ENCODE measurements at places on chromosomes 7 and 10. TPM values are rescaled to one million over a fixed set of nuclear protein-coding genes. Genes with fewer than 3 reads are reported as not detected.

DGKI gene
- 1.7 TPM for polyA plus RNA-seq

TSPAN15 gene
- 42.3 TPM for polyA plus RNA-seq

GRCh38 chr7:112511451-112512202, 30.8 kb downstream of the LSMEM1 start:
- DNase-seq, result no peak

- DNase-seq, result no peak
Measured at GRCh38 chr10:44860811-44861736, 50.1 kb upstream of the TMEM72 start.

GRCh38 chr10:60224066-60224705, 165.5 kb downstream of the ANK3 start:
- DNase-seq, result no peak

SKIDA1 gene
- polyA plus RNA-seq, result 13.0 TPM

NACAD gene
- 10.7 TPM for polyA plus RNA-seq

GALNT17 gene
- polyA plus RNA-seq, result 3.3 TPM

DNA sequence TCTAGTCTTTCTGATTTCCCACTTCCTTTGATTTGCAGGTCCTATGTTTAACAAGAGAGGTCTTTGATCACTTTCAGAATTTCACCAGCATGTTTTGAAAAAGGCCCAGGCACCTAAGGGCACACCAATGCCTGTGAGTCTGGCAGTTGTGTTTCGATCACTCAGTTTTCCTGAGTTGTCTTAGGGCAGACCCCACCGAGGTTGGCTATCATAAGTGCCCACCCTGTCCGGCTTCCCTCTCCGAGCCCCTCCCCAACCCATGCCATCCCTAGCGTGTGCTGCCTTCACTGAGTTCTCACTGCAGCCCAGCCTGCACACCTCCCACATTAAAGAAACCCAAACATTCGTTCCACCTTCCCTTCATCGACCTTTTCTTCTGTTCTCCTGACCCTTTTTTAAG, 257.9 kb downstream of the GRID1 start:
- DNase-seq, result no peak

ANKRD1 gene
- polyA plus RNA-seq, result 1.4 TPM

- DNase-seq, result no peak
Measured at GRCh38 chr10:17961551-17962422, 10.1 kb downstream of the SLC39A12 start.

IPMK gene
- polyA plus RNA-seq, result 7.7 TPM

DNA sequence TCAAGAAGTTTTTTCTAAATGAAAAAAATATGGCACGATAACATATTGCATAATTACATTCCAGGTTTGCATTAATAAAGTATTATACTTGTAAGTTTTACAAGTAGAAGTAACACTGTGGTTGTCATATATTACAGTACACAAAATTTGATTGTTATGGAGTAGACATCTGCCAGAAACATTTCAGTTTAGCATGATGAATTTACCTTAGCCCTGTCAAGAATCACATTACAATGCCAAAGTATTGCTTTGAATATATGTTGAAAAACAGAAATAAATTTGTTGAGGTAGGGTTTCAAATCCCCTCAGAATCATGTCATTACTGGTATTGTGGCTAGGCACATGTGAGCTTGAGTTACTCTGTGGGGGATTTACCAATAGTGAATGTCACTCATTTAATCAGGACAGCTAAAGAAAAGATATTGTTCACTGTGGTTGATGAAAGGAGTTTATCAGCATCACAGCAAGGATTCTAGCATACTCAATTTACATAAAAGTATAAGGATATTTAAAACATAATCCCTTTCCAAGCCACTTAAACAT, 112.1 kb downstream of the MDFIC start:
- DNase-seq, result no peak

GRCh38 chr7:24842449-24843241, 85.4 kb upstream of the GSDME start:
- no peak for DNase-seq

NPTX2 gene
- 3.5 TPM for polyA plus RNA-seq

GRCh38 chr7:123643495-123644441, 11.9 kb upstream of the LMOD2 start:
- DNase-seq, result peak; percentile 35

DNA sequence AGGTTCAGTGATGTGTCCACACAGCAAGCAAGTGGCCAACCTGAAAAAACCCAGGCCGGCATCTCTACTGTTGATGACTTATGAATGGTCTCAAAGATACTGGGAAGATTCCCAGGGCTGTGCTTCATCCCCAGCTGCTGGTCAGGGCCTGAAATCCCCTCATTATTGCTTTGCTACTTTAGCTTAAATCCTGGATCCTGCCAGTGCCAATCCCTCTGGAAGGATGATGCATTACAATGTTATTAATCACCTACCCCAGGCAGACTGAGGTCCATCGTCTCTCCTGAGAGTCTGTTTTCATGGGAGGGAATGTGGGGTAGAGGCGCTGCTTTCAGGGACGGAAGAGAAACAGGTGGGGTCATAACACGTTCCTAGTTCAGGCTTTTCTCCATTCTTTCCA, 371.6 kb downstream of the RPS24 start:
- no peak for DNase-seq

FAM25C gene
- polyA plus RNA-seq, result not detected

- no peak for DNase-seq
Measured at GRCh38 chr10:775245-776075, 86.0 kb upstream of the DIP2C start.

GRCh38 chr7:93902777-93903423, 3.5 kb upstream of the GNGT1 start:
- no peak for DNase-seq

- DNase-seq, result peak; percentile 25
Measured at GRCh38 chr10:53601260-53601875, 828.8 kb upstream of the MBL2 start.

FOXI2 gene
- polyA plus RNA-seq, result 1.6 TPM

- no peak for DNase-seq
Measured at GRCh38 chr10:79547973-79548372, 12.2 kb downstream of the SFTPA2 start.

- DNase-seq, result no peak
Measured at GRCh38 chr10:84348447-84348846, 20.1 kb downstream of the CCSER2 start.

DNA sequence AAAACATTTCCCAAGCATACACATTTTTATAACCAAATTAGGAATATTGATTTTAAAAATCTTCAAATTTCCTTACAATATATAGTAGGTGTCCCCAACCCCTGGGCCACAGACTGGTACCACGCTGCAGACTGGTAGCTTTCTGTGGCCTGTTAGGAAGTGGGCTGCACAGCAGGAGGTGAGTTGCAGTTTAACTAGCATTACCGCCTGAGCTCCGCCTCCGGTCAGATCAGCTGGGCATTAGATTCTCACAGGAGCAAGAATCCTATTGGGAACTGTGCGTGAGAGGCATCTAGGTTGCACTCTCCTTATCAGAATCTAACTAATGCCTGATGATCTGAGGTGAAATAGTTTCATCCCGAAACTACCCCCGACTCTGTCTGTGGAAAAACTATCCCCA, 62.1 kb downstream of the ZWINT start:
- DNase-seq, result no peak

TDRD1 gene
- 0.03 TPM for polyA plus RNA-seq

- no peak for DNase-seq
Measured at GRCh38 chr10:9096288-9096687, 1041.8 kb downstream of the GATA3 start.

HIBADH gene
- polyA plus RNA-seq, result 86.9 TPM

NKX6-2 gene
- polyA plus RNA-seq, result 7.3 TPM

IDI2 gene
- polyA plus RNA-seq, result not detected

PYROXD2 gene
- 24.4 TPM for polyA plus RNA-seq

AKR1C8 gene
- polyA plus RNA-seq, result 0.64 TPM

GPER1 gene
- 6.1 TPM for polyA plus RNA-seq

DNA sequence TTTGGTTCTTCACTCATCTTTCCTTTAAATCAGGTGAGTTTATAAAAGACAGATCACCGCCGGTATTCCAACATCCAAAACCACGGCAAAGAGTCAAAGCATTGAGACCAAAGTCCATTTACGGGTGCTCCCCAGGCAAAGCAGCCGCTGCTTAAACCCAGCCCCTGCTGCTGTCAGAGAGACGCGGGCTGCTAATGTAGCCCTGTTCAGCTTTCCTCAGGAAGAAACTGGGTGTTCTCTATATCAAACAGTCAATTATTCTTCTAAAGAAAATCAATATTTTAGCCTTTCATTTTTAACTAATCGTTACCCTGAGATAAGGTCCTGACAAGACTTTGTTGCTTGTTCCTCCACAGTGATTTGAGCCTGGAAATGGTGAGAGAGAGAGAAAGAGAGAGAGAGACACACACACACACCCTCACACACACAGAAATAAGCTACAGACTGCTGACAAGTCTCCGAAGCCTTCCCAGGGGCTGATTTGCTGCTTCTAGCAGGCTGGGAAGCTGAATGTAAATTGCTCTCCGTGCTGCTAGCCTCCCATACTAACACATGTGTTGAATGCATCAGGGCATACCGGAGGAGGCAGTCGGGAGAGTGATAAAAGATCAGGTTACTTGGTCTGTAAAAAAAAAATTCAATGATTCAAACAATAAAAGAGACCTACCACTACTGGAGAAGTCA, 183.0 kb upstream of the ANK3 start:
- DNase-seq, result peak; percentile 50

GRCh38 chr7:158742065-158742821, 37.6 kb upstream of the NCAPG2 start:
- DNase-seq, result no peak

CFAP69 gene
- polyA plus RNA-seq, result 19.1 TPM

SPDYE9 gene
- polyA plus RNA-seq, result 0.20 TPM

UNCX gene
- 12.6 TPM for polyA plus RNA-seq

DNA sequence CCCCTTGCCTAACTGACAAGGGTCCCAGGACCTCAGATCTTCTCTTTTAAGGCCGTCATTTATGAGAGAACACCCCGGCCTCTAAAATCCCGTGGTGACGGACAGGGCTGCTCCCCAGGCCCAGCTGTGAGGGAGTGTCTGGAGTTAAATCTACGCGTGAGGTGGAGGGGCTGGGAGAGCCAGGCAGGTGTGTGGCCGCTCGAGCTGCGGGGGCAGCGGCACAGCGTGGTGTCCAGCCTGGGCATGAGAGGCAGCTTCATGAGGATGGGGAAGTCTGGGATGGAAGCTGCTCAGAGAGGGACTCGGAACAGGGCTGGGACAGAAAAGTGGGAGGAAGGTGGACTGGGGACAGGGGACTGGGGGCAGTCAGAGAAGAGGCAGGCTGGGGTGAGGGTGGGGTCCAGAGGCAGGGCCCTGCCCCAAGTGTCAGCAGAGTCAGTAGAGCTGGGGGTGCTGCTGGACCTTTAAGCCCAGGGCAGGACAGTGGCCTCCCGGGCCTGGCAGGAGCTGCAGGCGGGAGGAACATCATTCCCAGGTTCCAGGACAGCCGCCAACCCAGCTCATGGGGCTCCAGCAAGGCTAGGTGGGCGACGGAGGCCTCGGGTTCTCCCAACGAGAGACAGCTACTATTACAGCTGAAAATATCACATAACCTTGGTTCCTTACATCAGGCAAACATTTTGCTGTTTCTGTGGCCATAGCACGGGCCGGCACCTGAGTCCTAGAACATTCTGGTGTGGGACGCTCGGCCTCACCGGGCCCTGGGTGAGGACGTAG, 55.2 kb downstream of the JAKMIP3 start:
- DNase-seq, result no peak

GRCh38 chr10:13247246-13247645, 13.1 kb upstream of the UCMA start:
- no peak for DNase-seq

DNA sequence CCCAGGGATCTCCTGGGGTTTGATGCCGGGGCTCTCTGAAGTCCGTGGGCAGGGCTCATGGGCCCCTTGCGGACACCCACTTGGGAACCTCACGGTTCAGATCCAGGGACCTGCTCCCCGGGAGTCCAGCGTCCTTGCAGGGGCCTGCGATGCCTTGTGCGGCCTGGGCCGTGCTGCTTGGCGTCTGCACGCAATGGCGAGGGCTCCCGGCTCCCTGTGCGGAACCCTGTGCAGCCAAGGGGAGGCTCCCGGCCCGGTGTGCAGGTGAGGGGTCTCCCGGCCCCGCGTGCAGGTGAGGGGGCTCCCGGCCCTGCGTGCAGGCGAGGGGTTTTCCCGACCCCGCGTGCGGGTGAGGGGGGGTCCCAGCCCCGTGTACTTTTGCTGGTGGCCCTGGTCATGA, 146.7 kb downstream of the DNAJB6 start:
- DNase-seq, result no peak

DNA sequence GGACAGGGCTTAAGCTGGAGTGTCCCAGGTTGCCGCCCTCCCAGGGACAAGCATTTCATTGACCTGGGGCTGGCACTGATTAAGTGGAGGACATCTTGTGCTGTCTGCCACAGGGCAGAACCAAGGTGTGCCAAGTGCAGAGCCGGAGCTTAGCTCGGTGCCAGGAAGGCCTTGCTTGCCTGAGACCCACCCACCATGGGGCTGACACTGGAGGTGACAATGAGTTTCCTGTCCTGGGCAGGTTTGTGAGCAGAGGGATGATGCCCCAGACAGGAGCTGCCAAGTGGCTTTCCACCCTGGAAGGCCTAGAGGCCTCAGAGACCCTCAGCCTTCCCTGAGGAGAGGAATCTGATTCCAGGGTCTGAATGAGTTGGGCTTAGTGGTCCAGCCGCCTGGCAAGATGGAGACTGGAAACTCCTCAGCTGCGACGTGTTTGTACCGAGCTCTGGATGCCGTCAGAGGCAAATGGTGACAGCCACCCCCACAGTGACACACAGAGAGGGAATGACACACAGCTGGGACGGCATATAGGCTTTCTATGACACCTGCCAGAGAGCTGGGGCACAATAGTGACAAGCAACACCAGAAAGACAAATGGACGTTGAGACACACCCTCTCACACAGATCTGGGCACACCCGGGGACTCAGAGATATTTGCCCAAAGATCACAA, 2.6 kb downstream of the ADCYAP1R1 start:
- DNase-seq, result no peak

- DNase-seq, result no peak
Measured at GRCh38 chr10:23067939-23068775, 27.2 kb upstream of the MSRB2 start.

DNA sequence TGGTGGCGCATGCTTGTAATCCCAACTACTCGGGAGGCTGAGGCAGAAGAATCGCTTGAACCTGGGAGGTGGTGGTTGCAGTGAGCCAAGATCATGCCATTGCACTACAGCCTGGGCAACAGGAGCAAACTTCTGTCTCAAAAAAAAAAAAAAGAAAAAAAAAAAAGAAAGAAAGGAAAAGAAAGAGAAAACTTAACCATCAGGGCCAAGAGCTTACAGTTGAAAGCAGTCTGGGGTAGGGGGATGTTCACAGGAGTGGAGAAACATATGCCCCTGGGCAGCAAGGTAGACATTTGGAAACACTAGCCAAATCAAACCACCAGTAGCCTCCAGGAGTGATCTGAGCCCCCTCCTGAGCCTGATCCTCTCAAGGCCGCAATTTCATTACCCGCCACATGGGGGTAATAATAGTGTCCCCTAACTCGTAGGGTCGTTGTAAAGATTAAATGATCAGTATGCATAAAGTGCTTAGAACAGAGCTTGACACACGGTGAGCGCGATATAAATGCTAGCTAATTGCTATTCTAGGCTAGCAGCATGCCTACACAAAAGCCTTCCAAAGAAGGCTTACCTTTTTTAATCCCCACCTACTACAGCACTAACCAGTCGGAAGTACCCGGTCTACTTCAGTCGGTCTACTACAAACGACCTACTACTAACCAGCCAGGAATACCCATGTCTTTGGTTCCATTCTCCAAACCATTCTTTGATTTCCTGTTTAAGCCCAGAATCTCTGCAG, 274.3 kb upstream of the NEBL start:
- DNase-seq, result no peak
